ENCODE measurements at places on chromosomes 5 and 9.

GRCh38 chr5:2291146-2291840 is 408.6 kb upstream of the IRX4 start:
- H3K4me3 ChIP-seq = no peak overlapping the region
- H3K27ac ChIP-seq = no peak overlapping the region
- H3K4me1 ChIP-seq = no peaks in the 10 kb centered on the region
- no peaks in the 10 kb centered on the region for H3K27me3 ChIP-seq
- DNase-seq = no peak

- H3K36me3 ChIP-seq = no peaks in the 10 kb centered on the region
- no peak overlapping the region for H3K4me3 ChIP-seq
- no peak overlapping the region for H3K27ac ChIP-seq
- no peaks in the 10 kb centered on the region for H3K4me1 ChIP-seq
Measured at GRCh38 chr9:33140401-33141360, 26.5 kb downstream of the B4GALT1 start.

- H3K27ac ChIP-seq = no peak overlapping the region
- no peak overlapping the region for H3K4me3 ChIP-seq
- no peaks in the 10 kb centered on the region for H3K4me1 ChIP-seq
- no peak for DNase-seq
Measured at GRCh38 chr9:109604781-109605180, 106.7 kb upstream of the PTPN3 start.

GRCh38 chr5:115452083-115452482 is 92.5 kb downstream of the FEM1C start:
- H3K4me1 ChIP-seq = no peaks in the 10 kb centered on the region
- H3K27ac ChIP-seq = no peak overlapping the region
- no peak overlapping the region for H3K4me3 ChIP-seq
- no peak for DNase-seq
- no peaks in the 10 kb centered on the region for H3K27me3 ChIP-seq
- no peaks in the 10 kb centered on the region for H3K36me3 ChIP-seq

DNA sequence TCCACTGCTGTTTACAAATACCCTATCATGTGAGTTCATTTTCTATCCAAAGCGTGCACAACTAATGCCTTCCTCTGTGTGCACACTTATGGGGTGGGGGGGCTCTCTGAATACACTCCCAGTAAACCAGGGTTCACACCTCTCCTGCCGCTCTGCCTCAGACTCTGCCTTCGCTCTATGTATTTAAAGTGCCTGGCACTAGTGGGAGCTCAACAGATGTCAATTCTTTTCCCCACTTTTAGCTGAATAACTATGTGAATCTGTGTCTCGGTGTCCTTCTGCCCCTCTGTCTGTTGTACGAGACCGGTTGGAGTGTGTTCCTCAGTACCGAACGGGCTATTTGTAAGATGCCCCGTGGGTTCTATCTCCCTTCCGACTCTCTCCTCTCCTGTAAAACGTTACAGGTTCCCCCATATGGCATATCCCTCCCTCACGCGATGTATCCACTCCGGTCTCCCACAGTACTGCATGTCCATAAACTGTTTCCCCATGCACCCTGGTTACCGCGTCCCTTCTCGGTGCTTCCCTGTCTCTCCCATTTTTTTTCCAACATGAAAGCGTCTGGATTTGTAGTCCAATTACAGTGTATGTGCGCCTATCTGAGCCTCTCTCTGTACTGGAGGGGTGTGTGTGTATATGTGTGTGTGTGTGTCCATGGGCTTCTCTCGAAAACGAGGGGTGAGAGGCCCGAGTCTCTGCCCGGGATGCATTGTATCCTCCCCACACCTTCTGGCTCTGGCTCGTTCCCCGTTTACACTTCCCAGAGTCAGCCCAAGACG is 1.6 kb downstream of the ELL2 start:
- H3K4me1 ChIP-seq = peaks cover 6% of the 10 kb centered on the region
- no peaks in the 10 kb centered on the region for H3K36me3 ChIP-seq
- no peak overlapping the region for H3K27ac ChIP-seq
- peaks cover 3% of the 10 kb centered on the region for H3K27me3 ChIP-seq
- no peak for DNase-seq

DNA sequence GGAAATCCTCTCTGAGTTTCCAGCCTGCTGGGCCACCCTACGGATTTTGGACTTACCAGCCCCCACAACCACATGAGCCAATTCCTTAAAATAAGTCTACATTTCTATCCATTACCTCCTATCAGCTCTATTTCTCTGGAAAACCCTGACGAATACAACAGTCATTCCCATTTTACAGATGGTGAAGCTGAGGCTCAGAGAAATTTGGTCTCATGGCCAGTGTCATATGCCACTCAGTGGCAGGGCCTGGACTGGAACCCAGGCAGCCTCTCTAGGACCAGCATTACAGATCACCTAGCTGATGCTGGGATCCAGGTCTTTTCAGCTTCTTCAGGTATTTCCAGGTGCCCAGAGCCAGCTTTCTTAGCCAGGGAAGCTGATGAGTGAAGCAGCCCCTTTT is 45.0 kb upstream of the SH3PXD2B start:
- no peak overlapping the region for H3K27ac ChIP-seq
- H3K4me1 ChIP-seq = no peaks in the 10 kb centered on the region
- no peak for DNase-seq
- H3K36me3 ChIP-seq = no peaks in the 10 kb centered on the region
- H3K4me3 ChIP-seq = no peak overlapping the region

GRCh38 chr9:3868012-3868411 is 342.2 kb upstream of the RFX3 start:
- H3K4me3 ChIP-seq = no peak overlapping the region
- no peaks in the 10 kb centered on the region for H3K27me3 ChIP-seq
- no peak for DNase-seq
- no peaks in the 10 kb centered on the region for H3K36me3 ChIP-seq
- H3K4me1 ChIP-seq = no peaks in the 10 kb centered on the region
- no peak overlapping the region for H3K27ac ChIP-seq

DNA sequence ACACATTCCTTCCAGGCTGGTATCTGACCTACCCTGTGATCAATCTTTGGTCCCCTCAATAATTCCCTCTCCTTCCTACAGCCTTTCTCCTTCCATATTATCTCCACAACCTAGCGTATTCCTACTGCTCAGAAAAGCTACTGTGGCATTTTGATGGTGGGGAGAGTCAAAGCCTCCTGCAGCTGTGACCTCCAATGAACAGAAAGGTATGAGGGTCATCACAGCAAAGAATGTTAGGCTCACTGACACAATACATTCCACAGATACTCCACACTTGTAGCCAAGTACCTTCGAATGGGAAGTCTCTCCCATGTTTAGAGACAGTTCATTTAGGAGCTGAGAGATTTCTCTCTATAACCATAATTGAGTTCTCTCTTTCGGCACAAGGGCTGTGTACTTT is 5.9 kb downstream of the FBN2 start:
- peaks cover 5% of the 10 kb centered on the region for H3K4me1 ChIP-seq
- no peak overlapping the region for H3K4me3 ChIP-seq

DNA sequence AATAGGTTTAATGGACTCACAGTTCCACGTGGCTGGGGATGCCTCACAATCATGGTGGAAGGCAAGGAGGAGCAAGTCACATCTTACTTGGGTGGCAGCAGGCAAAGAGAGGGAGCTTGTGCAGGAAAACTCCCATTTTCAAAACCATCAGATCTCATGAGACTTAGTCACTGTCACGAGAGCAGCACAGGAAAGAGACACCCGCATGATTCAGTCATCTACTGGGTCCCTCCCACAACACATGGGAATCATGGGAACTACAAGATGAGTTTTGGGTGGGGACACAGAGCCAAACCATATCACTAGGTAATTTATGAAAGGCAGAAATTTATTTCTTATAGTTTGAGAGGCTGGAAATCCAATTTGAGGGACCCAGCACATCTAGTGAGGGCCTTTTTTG is 40.0 kb downstream of the MTREX start:
- H3K4me1 ChIP-seq = no peaks in the 10 kb centered on the region
- no peak overlapping the region for H3K4me3 ChIP-seq
- H3K27ac ChIP-seq = no peak overlapping the region

DNA sequence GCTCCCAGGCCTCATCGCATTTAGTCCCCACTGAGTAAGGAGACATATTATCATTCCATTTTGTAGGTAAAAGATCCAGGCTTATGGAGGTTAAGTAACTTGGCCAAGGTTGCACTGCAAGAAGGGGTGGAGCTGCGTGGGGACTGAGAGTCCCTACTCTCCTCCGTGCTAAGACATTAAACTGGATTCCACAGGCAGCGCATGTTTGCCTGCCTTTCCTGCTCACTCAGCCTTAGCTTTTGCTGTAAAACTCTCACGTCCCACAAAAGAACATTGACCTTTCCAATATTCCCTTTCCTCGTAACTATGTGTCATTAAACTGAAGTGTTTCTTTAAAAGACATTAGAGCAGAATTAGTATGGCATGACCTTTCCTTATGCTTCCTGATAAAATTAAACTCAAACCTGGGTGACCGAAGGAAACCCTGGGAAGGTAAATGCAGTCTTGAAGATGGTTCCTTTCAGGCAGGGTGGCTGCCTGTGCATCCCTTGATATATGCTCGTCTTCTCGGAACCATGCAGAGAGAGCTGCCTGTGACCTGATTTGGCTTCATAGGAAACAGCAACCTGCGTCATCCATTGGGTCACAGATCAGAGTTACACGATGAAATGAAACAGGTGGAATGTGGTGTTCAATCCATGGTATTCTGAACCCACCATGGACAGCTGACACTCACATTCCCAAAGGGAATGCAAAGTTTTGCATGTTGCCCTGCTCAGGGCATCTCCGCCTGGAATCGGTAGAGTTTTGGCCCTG is 85.9 kb downstream of the TMEM252 start:
- no peaks in the 10 kb centered on the region for H3K4me1 ChIP-seq
- no peak for DNase-seq
- no peak overlapping the region for H3K27ac ChIP-seq
- no peak overlapping the region for H3K4me3 ChIP-seq

- no peaks in the 10 kb centered on the region for H3K4me1 ChIP-seq
- no peaks in the 10 kb centered on the region for H3K27me3 ChIP-seq
- no peak for DNase-seq
- H3K36me3 ChIP-seq = peaks cover 6% of the 10 kb centered on the region
- H3K27ac ChIP-seq = no peak overlapping the region
Measured at GRCh38 chr9:71716138-71716909, 52.0 kb downstream of the CEMIP2 start.

DNA sequence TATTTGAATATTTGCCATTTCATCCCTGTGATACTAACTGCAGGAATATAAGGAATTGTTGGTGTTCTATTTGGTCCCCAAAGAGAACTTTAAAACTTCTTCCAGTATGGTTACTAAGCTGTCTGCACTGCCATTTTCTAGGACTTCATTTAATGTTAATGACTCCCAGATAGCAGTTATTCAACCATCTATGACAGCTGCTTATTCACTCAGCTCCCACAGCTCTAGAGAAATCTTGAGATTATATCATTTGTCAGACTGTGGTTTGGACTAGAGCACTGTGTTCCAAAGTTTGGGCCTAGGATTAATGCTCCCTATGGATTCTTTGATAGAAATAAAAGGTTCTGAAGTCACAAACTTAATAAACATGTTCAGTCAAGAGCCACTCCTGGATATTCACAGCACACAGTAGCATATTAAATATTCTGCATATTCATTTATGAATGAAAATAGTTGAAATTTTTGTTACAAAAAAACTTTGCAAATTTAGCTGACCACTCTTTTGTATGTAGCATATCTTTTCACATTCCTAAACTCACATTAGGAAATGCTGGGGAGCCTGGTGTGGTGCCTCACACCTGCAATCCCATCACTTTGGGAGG is 173.7 kb downstream of the NFIB start:
- no peaks in the 10 kb centered on the region for H3K27me3 ChIP-seq
- H3K4me1 ChIP-seq = no peaks in the 10 kb centered on the region
- H3K27ac ChIP-seq = no peak overlapping the region
- H3K4me3 ChIP-seq = no peak overlapping the region

GRCh38 chr5:136061630-136062365 is 33.0 kb downstream of the TGFBI start:
- no peak for DNase-seq
- no peak overlapping the region for H3K4me3 ChIP-seq
- no peaks in the 10 kb centered on the region for H3K36me3 ChIP-seq
- peaks cover 2% of the 10 kb centered on the region for H3K4me1 ChIP-seq
- H3K27me3 ChIP-seq = no peaks in the 10 kb centered on the region

DNA sequence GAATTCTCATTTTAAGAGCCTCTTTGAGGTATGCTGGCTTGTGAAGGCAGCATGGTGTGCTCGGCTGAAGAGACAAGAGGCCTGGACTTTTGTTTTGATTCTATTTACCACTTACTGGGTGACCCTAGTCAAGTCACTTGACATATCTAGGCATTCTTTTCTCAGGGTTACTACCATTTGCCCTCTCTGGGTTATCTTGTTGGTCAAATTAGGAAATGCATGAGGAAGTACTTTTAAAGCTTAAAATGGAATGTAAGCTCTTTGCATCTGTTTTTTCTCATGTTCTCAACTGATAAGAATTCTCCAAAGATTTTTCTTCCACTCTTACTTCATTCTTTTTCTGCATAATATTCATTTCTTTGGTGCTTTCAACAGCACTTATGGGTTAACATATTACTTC is 173.1 kb downstream of the PLK2 start:
- DNase-seq = no peak
- H3K4me1 ChIP-seq = no peaks in the 10 kb centered on the region
- H3K27ac ChIP-seq = no peak overlapping the region
- H3K36me3 ChIP-seq = no peaks in the 10 kb centered on the region
- H3K27me3 ChIP-seq = no peaks in the 10 kb centered on the region
- H3K4me3 ChIP-seq = no peak overlapping the region

DNA sequence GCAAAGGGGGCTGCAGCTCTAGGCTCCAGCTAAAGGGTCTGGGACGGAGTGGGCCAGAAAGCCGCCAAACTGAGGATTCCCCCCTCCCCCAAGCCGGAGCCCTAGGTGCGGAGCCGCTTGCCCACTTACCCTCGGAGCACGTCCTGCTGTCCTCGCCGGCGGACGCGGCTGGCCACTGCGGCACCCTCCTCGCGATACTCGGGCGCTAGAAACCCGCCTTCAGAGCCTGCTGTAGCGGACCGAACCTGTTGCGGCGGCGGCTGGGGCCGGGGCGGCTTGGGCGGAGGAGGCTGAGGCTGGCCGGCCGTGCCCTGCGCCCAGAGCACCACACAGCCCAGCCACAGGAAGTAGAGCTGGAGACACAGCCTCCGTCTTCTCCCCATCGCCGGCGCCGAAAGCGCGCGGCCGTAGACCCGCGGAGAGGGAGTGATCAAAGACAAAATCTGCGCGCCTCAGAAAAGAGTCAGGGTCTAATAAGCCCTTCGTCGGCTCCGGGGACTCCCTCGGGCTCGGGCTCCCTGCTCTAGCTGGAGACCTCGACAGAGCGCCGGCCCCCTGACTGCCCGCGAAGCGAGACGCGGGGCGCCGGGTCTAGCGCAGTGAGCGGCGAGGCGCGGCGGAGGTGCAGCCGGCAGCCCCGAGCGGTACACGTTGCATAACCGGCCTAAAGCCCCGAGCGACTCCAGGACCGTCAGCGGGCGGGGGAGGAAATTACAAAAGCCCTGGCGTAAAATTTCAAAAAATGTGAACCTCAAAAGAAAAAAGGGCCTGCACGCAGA is 635 bp downstream of the FBN2 start:
- peak; percentile 7 for DNase-seq
- H3K4me1 ChIP-seq = peaks cover 2% of the 10 kb centered on the region
- peak overlapping the region; percentile 68 for H3K4me3 ChIP-seq
- H3K36me3 ChIP-seq = no peaks in the 10 kb centered on the region
- H3K27ac ChIP-seq = no peak overlapping the region
- peaks cover 16% of the 10 kb centered on the region for H3K27me3 ChIP-seq

GRCh38 chr9:98146101-98146991 is 27.3 kb upstream of the TRIM14 start:
- no peak overlapping the region for H3K27ac ChIP-seq
- H3K27me3 ChIP-seq = no peaks in the 10 kb centered on the region
- no peak overlapping the region for H3K4me3 ChIP-seq
- H3K4me1 ChIP-seq = no peaks in the 10 kb centered on the region
- no peak for DNase-seq

GRCh38 chr5:71891856-71892255 is 172.8 kb downstream of the CARTPT start:
- H3K27me3 ChIP-seq = no peaks in the 10 kb centered on the region
- H3K36me3 ChIP-seq = no peaks in the 10 kb centered on the region
- H3K4me3 ChIP-seq = no peak overlapping the region

Data from iPS DF 6.9 (cell line).